Body of pancreas (tissue), 4 donors: ENCODE measurements at places on chromosomes 2 and 18.

DNA sequence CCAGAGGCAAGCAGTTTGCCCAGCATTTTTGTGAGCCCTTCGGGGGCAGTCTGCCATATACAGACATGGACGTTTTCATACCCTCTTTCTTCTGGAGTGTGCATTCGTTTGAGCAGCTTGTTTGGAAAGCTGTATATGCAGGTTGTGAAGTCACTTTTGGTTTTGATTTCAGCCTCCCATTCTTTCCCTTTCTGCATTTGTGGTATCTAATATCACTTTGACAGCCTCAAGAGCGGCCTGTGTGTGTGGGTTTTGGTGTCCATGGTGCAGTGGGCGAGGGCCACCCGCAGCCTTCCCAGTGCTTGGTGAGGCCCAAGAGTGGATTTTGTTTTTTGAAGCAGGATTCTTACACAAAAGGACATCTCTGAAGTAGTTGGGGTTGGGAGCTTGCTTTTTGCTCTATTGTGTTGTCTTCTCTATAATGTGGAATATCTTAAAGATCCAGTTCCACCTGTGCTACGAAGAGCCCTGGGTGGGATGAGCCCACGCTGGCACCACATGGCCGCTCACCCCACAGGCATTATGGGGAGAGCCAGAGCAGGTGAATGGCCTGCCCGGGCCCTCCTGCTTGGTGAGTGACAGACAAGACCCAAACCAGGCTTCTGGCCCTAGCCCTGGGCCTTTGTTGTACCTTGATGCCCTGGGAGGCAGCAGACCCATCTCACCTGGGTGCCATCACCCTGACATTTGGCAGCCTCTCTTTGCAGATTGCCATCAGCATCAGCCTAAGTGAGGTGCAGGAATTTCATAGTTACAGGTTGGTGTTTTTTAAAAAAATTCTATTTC, 29.5 kb downstream of the INPP4A start:
- DNase-seq, result no peak

DNA sequence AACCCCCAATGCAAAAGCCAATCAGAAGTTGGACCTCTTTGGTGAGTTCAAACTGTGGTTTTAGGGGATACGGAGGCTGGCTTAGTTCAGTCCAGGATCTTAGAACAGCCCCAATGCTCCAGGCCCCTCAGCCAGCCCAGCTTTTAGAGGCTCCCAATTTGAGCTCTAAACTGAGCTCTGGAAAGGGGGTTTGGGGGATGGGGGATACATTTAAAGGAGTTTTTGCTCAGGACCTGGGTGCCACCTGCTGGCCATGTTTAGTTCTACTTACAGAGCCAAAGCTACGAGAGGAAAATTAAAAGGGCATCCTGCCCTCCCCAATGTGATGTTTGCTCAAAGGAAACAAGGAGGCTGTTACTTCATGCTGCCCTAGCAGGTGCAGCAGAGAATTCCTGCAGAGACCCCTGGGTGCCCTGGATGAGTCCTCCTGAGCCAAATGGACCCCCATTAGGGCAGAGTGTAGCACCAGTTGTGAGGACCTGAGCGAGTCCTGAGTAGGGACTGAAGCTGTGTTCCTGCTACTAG, 15.9 kb upstream of the TMEM214 start:
- peak; percentile 65 for DNase-seq

DNA sequence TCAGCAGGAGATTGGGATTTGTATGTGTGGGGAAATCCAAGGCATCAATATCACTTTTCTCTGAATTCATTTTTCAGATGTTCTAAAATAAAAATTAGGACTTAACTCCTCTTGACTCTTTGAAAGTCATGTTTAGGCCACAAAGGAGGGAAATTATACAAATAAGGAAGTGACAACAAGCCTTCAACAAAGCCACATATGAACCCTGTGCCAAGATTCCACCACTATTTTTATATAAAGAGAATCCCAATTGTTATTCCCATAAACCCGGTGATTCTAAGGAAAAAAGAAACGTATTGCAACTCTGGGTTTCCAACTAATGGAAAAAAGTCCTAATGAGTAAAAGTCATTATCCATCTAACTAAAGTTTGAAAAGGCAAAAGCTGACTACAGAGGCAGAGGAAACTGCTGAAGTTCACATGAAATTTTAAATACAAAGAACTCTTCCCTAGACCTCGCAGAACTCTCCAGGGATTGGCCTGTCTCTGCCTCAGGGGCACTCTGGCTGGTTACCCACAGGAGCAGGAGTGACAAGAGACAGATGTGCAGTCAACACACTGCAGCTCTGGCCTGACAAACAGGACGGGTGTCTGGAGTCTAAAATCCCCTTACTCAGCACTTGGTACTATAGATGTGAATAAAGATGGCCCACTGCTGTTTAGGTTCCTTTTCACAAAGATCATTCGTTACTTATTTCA, 11.5 kb downstream of the NPC1 start:
- no peak for DNase-seq

DNA sequence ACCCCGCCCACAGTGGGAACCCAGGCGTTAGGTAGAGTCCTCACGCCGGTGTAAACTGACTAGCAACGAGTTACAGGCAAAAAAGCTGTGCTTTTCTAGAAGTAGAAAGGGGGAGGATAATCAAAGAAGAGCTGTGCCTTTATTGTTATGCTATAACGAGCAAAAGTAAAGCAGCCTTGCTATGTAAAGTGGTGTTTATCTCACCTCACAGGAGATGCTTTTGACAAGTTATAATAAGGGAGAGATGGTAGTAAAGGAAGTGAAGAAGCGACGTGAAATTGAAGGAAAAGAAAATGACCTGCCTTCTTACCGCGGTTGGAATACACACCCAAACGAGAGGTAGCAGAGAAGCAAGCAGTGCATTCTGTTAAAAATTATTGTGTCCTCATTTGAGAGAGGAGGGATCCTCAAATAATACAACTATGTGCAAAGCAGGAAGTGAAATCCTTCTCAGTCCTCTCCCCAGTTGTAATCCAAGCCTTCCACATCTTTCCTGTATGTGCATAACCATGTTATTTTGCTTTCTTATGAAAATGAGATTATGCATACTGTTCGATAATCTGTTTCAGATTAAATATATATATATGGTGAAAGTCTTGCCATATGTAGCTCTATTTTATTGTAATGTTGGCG, 962 bp downstream of the TANK start:
- DNase-seq, result no peak

DNA sequence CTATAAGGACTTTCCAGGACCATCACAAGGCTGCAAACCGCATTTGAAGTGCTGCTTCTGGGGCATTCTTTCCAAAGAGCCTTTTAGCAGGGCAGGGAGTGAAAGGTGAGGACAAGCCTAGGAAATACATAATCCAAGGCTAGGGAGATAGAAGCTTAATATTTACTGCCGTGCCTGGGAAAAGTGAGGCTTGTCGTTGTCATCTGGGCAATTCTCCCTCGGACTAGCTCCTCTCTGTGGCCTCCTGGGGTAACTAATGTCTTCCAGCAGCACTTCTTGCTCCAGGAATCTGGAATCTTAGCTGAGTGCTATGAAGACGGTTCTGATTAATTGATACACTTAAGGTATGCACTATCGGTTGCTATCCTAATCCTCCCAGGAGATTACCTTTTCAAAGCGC, 69.3 kb upstream of the ATL2 start:
- DNase-seq, result no peak

DNA sequence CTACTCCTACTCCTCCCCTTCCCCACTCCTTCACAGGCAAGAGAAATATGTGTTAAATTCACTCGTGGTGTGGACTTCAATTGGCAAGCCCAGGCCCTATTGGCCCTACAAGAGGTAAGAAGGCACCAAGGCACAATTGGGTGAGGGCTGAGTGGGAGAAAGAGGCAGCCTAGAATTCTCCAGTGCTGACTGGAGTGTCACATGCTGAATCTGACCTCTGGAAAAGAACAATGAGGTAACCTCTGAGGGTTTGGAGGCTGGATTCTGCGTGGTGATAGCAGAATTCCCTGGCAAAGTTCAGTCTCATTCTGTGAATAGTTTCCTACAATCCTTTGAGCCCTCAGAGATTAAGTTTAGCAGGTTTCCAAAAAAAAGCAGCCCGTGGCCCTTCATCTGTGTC, 6.9 kb downstream of the CENPA start:
- no peak for DNase-seq

DNA sequence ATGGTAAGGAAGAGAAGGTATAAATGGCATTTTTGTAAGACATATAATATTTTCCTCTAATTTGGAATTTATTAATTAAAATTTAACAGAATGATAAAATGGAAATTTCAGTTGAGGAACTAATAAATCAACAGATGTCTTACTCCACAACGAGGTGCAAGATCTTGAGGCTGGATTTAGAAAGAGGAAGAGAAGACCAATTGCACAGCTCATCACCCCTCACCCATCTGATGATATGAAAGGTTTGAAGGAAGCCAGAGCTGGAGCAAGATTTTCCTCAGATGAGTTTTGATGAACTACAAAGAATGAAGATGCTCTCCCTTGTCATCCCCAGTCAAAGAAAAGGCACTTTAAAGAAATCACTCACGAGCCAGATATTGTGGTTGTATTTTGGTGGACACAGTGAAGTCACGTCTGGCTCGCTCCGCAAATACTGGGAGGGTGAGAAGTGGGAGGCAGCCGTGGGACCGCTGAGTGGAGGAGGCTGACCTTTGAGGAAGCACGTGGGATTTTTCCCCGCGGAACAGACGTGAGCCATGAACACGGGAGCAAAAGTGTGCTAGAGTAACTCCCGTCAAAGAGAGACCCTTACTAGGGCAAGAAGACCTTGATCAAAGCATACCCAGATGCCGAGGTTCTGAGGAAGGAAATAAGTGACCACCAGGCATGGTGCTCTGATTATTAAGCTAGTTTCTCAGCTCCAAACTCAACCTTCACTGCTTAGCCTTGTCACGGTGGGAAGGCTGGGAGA, 511.4 kb downstream of the RNF144A start:
- no peak for DNase-seq

DNA sequence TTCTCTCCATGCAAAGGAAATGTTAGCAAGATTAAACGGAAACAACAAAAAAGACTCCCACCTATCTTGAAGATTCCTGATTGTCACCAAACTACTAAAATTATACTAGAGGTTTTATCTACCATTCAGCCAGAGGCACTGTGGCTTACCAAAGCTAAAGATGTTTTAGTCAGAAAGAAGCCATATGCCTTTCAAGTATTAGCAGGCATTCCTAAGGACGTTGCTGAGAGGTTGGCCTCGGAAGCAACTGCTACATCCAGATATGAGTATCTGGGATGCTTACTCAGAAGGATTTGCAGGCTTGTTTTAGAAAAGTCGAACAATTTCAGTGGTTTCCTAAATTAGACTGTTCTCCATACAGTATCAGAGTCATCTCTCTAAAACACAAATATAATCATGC, 88.3 kb upstream of the UBE2E3 start:
- DNase-seq, result no peak
